ENCODE measurements at places on chromosomes 4 and X. TPM values are rescaled to one million over a fixed set of nuclear protein-coding genes. Genes with fewer than 3 reads are reported as not detected.

HSFX1 gene
- 3.6 TPM for polyA plus RNA-seq

AFAP1 gene
- 26.2 TPM for polyA plus RNA-seq

DOK7 gene
- polyA plus RNA-seq = 2.8 TPM

GRXCR1 gene
- not detected for polyA plus RNA-seq

IGBP1 gene
- 100 TPM for polyA plus RNA-seq

EFHC2 gene
- polyA plus RNA-seq = 8.6 TPM

SEPTIN11 gene
- 226 TPM for polyA plus RNA-seq

CYP2U1 gene
- 5.1 TPM for polyA plus RNA-seq

TRIM61 gene
- polyA plus RNA-seq = 2.5 TPM

GPR82 gene
- 0.13 TPM for polyA plus RNA-seq

MAGEA10 gene
- polyA plus RNA-seq = not detected

DDIT4L gene
- polyA plus RNA-seq = 2.6 TPM

AFF1 gene
- 57.9 TPM for polyA plus RNA-seq

UNC5C gene
- 39.6 TPM for polyA plus RNA-seq

STPG2 gene
- 0.65 TPM for polyA plus RNA-seq

VCX2 gene
- polyA plus RNA-seq = not detected

MAGED4 gene
- polyA plus RNA-seq = 40.1 TPM

EDA2R gene
- 0.63 TPM for polyA plus RNA-seq

NAP1L3 gene
- polyA plus RNA-seq = 14.7 TPM

GSX2 gene
- not detected for polyA plus RNA-seq

NEUROG2 gene
- not detected for polyA plus RNA-seq

FABP2 gene
- 0.03 TPM for polyA plus RNA-seq

TRIM75 gene
- polyA plus RNA-seq = not detected

GABRG1 gene
- polyA plus RNA-seq = 0.06 TPM

BEX1 gene
- 60.2 TPM for polyA plus RNA-seq

MID1 gene
- polyA plus RNA-seq = 32.6 TPM

ADH7 gene
- polyA plus RNA-seq = not detected

RPS6KA6 gene
- 18.1 TPM for polyA plus RNA-seq

RASL11B gene
- 39.6 TPM for polyA plus RNA-seq

GNL3L gene
- polyA plus RNA-seq = 23.0 TPM

PPBP gene
- 12.4 TPM for polyA plus RNA-seq

TMEM150C gene
- 22.1 TPM for polyA plus RNA-seq

SUPT20HL1 gene
- polyA plus RNA-seq = 0.06 TPM

HAND2 gene
- polyA plus RNA-seq = not detected

USP17L28 gene
- polyA plus RNA-seq = not detected

SMAD1 gene
- 73.3 TPM for polyA plus RNA-seq

VEGFD gene
- polyA plus RNA-seq = 0.39 TPM

CFAP299 gene
- 0.60 TPM for polyA plus RNA-seq

TAF7L gene
- polyA plus RNA-seq = 0.40 TPM

ZNF280C gene
- polyA plus RNA-seq = 8.8 TPM

P2RY8 gene
- polyA plus RNA-seq = 1.2 TPM

RHOXF2 gene
- polyA plus RNA-seq = not detected

CHIC2 gene
- 29.8 TPM for polyA plus RNA-seq

GABRQ gene
- polyA plus RNA-seq = 1.0 TPM

CFP gene
- polyA plus RNA-seq = 2.6 TPM

GPAT3 gene
- polyA plus RNA-seq = 22.4 TPM

VCX gene
- not detected for polyA plus RNA-seq

PPEF2 gene
- polyA plus RNA-seq = not detected

LRP2BP gene
- polyA plus RNA-seq = 5.0 TPM

KLF8 gene
- polyA plus RNA-seq = 4.6 TPM

MED14 gene
- polyA plus RNA-seq = 61.2 TPM

SHROOM3 gene
- 41.2 TPM for polyA plus RNA-seq

MAGEC2 gene
- polyA plus RNA-seq = not detected

IL15 gene
- 1.1 TPM for polyA plus RNA-seq
